ENCODE measurements at places on chromosomes 13 and 19. TPM values are rescaled to one million over a fixed set of nuclear protein-coding genes. Genes with fewer than 3 reads are reported as not detected.

HSPB6 gene
- total RNA-seq, result 0.75 TPM

GPC5 gene
- 0.90 TPM for total RNA-seq

FUT6 gene
- total RNA-seq, result not detected

PRKCSH gene
- total RNA-seq, result 309 TPM

GPALPP1 gene
- total RNA-seq, result 19.3 TPM

ZNF791 gene
- total RNA-seq, result 15.5 TPM

All from chondrocyte (in vitro differentiated cells).